ENCODE measurements at places on chromosomes 1 and 21.

GRCh38 chr21:18298228-18298627 lies 53.6 kb downstream of the CHODL start:
- peak; percentile 64 for DNase-seq

- no peak for DNase-seq
These were observed 113.0 kb upstream of the ARHGEF16 start for GRCh38 chr1:3341236-3341994.

DNA sequence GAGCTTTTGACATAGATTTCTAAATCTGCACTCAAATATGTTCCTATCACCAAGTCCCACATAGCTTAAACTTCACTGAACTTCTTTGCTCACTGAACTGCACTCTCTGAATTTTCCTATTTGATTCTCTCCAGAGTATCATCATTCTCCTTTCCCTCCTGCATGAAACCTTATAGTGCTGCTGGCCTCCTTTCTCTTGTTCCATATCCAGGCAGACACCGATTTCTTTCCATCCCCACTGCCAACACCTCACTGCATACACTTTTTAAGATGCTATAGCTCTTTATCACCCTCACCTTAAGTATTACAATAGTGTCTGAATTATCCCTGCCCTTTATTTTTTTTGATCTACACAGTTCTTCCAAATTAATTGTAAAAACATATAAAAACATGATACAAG lies 3.1 kb upstream of the TRIM45 start:
- DNase-seq, result no peak

- DNase-seq, result peak; percentile 63
These were observed 400.4 kb upstream of the PLXNA2 start for GRCh38 chr1:208644401-208645160.

DNA sequence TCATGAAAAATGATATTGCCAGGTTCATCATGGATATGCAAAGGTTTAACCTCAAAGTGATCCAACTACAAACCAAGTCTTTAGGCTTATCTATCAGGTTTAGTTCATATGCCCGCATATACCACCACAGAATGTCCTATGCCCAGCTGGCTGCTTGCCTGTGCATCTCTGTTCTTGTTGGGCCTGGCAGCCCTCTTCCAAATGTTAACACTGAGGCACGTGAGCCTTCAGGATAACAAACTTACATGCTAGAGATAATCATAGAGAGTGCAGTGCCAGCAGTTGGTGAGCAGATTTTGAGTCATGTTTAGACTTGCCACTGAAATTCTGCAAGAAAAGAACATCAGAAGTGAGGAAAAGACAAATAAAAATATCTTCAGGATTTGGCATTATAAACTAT lies 607.9 kb upstream of the TMPRSS15 start:
- no peak for DNase-seq

DNA sequence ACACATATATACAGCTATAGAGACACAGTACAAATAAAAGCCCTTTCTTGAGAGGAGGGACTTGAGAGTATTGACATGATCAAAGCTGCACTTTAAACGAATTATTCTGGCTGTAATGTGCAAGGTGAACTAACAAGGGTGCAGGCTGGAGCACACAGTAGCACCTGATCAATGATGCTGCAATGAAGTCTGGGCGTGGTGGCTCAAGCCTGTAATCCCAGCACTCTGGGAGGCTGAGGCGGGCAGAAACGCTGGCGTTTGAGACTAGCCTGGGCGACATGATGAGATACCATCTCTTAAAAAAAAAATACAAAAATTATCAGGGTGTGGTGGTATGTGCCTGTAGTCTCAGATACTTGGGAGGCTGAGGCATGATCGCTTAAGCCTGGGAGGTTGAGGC lies 14.1 kb upstream of the CTH start:
- DNase-seq, result no peak

DNA sequence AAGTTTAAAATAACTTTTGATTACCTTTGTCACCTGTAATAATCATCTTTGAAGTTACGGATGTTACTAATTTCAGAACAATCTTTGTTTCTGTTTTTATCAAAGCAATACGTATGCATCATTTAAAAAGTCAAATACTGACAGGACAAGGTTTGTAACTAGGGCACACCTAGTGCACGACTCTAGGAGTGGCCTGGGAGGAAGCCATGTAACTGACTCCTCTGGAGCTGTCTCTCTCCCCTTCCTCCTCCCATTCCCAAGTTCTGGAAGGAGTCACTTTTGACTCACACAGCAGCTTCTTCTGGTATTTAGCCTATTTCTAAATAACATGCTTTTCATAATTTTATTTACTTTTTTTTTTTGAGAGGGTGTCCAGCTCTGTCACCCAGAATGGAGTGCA lies 11.8 kb upstream of the RAP1GAP start:
- no peak for DNase-seq

- DNase-seq, result no peak
These were observed 25.0 kb downstream of the KRTAP24-1 start for GRCh38 chr21:30257773-30258172.

- DNase-seq, result no peak
These were observed 44.0 kb downstream of the UBR4 start for GRCh38 chr1:19166066-19166465.

DNA sequence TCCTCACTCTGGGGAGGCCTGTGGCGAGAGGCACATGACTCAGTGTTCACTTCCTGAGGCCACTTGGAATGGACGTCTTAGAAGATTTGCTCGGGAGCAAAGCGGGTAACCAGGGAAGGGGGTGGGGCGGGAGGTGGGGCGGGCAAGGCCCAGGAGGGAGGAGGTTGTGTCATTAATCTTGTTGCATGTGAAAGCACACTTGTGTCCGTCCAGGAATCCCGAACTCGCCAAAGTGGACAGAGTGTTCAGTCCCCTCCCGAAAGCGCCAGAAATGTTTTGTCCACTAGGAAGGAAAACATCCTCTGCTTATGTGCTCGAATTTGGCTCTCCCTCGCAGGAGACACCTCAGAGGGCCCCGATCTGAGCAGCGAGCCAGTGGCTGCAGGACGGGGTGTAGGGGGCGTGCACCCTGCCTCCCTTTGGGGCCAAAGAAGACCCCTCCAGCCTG lies 84.2 kb downstream of the SPSB1 start:
- DNase-seq, result no peak

- peak; percentile 28 for DNase-seq
These were observed 45.5 kb downstream of the GRIK3 start for GRCh38 chr1:36988741-36989193.

DNA sequence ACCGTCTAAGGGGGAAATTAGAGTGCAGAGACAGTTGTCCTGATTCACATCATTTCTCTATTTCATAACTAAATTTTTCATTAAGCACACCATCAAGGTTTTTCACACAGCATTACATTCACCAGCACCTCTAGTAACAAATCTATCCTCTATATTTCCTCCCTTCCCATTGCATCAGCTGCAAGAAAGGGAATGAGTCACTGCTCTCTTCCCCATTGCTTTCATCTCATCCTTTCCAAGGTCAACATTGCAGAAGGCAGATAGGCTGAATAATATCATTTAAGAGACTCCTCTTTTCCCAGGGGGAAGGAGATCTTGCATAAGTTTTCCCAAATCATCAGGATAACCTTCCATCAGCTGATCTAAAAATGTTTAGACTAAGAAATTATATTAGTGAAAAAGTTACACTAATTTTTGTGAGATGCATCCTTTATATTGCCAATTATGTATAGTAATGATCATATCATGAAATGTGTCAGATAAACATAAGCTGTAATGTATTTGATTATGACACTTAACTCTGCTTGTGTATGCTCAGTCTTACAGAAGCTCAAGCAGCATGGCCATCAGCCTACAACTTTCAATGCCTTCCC lies 4.3 kb downstream of the INTS7 start:
- no peak for DNase-seq

GRCh38 chr1:51442198-51442597 lies 76.9 kb downstream of the EPS15 start:
- DNase-seq, result no peak

DNA sequence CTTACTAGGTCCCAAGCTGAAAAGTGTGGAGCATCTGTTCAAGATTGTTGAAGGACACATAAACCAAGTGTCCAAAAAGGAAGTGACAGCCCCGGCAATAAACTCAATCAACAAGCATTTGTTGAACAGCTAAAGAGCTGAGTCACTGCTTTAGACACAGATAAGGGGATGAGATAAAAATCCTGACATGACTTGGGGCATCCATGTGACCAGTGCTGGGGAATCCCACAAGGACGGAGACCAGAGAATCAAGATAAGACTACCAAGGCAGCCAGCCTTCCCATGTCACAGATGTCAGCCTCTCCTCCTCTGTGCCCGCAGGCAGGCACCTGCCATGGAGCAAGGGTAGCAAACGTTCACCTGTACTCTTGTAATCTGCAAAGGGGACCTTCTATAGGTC lies 118.6 kb upstream of the KAZN start:
- DNase-seq, result no peak

DNA sequence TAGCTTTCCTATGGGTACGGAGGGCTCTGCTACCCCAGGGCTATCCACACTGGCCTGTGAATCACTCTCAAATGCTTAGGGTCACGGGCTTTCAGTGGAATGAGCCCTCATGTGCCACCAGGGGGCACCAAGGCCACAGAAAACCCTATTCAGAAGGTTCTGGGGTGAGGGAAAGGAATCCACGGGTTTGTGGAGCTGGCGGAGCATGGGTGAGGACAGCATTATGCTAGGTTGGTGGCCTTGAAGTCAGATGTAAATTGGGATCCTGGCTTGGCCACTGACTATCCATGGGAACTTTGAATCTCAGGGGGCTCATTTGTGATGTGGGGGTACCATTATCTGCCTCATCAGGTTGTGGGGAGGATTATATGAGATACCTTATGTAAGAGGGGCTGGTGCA lies 5.1 kb upstream of the LAMTOR5 start:
- peak; percentile 66 for DNase-seq

DNA sequence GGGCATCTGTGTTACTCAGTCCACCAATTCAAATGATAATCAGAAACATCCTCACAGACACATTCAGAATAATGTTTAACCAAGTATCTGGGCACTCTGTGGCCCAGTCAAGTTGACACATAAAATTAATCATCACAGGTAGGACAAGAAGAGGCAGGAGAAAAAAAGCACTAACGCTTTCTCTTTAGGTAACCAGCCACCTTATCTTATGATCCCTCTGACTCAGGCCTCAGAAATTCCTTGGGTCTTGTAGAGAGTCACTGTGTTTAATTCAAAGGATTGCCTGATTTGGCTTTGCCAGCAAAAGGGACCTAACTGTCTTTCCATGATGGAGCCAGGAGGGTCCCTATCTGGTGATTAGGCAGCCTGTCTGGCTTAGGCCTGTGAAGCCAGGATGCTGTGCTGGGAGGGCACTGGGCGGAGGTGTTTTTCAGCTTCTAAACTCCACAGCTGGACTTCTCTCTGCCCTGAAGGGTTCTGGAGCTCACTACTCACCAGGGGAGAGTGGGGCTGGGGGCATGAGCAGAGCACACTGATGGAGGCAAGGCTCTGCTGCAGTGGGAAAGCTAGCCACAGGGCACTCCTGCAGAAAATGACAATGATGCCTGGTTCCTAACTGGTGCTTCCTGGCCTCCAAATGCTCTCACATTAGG lies 36.4 kb upstream of the STUM start:
- DNase-seq, result no peak

DNA sequence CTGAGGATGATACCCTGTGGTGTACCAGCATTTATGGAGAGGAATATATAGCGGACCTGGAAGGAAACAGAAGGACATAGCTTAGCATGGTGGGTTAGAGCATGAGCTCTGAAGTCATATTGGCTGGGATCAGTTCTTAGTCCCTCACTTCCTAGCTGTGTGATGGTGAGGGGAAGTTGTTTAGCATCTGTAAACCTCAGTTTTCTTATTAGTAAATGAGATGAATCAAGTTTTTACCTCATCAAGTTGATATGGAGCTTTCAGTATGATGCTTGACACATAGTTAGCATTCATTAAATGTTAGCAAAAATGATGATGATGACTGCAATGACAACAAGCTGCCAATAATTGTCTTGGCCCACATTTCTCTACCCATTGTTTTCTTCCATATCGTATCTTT lies 84.8 kb downstream of the NEK7 start:
- DNase-seq, result no peak

- no peak for DNase-seq
These were observed 89.8 kb downstream of the KIF14 start for GRCh38 chr1:200530623-200531261.

DNA sequence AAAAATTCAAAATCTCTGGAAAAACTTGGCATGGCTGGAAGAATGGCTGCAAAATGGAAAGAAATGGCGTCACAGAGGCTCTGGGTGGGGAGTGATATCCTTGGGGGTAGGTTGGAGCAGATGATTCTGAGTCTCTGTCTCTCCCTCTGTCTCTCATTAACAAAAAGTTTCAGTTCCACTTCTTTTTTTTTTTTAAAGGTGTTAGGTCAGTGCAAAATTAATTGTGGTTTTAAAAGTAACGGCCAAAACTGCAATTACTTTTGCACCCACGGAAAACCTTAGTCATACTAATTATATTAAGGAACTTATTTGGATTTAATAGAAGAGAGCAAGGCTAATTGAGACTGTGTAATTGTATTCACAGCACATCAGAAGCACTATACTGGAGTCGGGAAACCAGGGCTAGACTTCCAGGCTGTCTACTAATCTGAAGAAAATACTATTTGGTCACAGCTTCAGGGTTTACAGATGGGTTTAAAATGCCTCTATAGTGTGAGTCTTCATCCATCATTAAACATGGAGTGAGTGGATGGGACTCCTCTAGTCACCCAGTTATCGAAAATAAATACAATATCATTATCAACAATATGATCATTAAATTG lies 289.1 kb upstream of the PLD5 start:
- no peak for DNase-seq

GRCh38 chr21:38875694-38876492 lies 70.2 kb downstream of the ETS2 start:
- no peak for DNase-seq

GRCh38 chr1:207336559-207337467 lies 15.3 kb downstream of the CD55 start:
- DNase-seq, result peak; percentile 40

DNA sequence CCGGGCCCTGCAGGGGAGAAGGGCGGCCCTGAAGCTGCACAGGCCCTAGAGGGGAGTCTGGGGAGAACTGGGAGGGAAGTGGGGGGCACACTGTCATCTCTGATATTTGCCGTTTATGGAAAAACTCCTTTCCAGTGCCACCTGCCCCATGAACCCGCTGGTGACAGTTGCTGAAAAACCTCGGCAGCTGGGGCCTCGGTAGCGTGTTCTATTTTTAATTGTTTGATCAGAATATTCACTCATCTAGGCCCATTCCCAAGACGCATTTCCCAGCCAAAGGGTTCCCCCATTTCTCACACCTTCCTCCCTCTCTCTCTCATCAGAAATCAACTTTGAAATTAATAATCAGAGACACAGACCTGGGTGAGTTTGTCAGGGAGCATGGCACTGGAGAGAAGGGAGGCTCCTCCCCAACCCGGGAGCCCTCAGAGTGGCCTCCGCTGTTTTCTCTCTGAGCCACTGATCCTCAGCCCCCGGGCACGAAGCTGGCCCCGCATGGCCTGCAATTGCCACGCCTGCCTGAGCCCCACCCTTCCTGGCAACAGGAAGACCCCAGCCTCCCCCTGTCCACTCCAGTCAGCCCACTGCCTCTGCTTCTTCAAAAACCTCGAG lies 111.1 kb downstream of the CASZ1 start:
- no peak for DNase-seq
